ENCODE measurements at places on chromosomes 16 and 17.

DNA sequence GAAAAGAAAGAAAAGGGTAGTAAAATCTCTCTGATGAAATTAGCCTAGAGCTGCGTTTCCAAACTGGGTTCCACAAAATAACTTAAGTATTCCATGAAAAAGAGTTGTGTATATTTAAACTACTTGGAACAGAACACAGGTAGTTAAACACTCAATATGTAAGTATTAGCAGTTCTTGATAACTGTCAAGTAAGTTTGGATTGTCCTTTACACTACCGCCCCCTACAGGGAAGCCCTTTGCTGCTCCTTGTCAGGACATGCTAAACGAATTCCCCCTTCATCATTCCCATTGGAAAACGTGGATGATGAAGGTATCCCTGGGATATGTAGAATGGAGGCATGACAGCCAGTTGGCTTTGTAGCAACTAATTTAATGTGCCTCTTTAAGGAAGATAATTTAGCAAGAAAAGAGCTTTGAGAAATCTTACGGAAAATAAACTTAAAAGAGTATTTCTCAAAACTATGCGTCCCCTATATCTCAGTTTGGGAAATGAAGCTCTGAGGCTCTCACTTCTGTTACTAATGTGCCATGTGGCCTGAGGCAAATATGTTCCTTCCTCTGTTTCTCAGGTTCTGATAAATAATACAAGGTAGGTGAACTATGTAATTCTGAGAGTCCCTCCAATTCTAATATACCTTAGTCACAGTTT, 18.8 kb downstream of the NCBP3 start:
- DNase-seq: peak; percentile 52

DNA sequence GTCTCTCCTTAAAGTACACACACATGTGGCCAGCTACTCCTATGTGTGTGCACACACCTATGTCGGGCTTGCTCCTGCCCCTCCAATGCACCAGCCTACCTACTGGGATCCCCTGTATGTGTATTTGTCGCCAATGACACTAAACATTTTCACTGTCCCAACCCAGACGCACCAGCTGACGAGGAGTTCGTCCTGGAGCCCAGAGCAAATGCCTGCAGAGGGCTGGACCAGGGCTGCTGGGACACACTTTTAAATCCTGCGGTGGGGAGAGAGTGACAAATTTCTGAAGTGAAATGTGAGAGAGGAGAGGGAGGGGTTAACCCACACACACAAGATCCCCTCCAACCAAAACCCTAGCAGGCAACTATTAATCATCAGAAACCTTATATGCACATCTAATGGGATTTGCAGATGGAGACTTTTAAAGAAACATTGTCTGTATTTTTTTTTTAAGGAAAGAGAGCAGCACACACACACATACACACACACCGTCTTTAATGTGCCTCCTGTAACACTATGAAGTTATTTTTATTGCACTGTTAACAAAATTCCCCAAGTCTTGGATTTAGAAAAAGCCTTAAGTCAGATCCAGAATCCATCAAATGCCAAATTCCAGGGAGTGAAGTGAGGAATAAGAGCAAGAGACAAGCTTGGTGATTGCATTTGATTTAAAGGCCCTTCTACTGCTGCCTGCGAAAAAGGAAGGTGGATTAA, at the start of gene MEOX1:
MEOX1 (minus strand) TSS at position 224 of the 714 bp plus-strand sequence. CDS start 388 bp downstream, outside the sequence.
- peak; percentile 15 for DNase-seq

DNA sequence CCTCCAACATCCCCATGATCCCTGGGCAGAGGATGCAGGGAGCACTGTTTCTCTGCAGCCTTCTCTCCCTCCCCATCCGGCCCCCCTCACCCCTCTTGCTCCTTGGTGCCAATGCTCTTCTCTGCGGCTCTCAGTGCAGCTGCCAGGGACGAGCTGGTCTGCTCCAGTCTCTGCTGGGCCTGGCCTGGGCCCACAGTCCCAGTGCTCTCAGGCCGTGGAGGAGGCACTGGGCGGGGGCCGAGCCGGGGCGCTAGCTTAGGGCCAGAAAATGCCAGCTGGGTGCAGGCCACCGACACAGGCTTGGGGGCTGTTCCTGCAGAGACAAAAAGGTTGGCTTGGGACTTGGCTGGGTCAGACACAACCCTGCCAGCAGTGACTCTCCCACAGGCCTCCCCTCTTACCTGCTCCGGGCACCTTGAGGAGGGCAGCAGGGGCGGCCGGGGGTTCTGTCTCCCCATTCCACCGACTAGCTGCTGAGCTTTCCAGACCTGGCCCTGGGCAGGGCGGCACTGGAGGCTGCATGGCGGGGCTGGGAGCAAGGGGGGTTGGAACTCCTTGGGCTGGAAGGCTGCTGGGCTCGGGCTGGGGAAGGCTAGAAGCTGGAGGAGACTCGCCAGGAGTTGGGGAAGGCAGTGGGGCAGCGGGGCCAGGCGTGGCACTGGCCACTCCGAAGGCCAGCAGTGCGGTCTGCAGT, 13.8 kb downstream of the CASKIN2 start:
- DNase-seq: no peak

- no peak for DNase-seq
These were observed 714.3 kb downstream of the WWOX start for GRCh38 chr16:78813661-78814311.

- DNase-seq: no peak
These were observed 8.5 kb downstream of the HS3ST3A1 start for GRCh38 chr17:13593021-13593751.

DNA sequence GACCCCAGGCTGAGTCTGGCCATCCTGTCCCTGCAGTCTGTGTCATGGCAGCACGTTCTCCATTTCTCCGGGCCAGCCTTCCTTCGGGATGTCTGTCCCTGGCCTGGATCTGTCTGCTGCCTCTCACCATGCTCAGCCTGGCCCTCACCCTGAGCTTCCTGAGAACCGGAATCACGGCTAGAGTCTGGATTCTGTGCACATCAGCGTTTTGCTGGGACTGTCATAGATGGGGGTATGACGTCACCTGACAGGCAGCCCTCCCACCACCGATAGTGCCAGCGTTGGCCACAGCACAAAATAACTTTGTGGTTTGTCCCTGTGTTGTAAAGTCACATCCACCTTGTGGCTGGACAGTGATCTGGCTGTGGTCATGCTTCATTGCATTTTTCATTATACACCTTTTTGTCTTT, 59.2 kb downstream of the B9D1 start:
- no peak for DNase-seq

GRCh38 chr16:64282181-64282580, 839.7 kb downstream of the CDH11 start:
- no peak for DNase-seq

DNA sequence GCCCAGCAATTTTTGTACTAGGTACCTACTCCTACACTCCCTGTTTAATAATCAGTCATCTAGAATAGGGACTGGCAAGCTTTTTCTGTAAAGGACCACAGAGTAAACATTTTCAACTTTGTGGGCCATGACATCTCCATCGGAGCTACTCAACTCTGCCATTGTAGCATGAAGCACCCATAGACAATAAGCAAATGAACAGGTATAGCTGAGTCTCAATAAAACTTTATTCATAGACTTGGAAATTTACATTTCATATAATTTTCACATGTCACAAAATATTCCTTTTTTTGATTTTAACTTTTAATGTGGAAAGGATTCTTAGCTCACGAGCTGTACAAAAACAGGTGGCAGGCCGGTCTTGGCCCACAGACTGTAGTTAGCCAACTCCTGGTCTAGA, 345.8 kb downstream of the SOX9 start:
- DNase-seq: no peak

DNA sequence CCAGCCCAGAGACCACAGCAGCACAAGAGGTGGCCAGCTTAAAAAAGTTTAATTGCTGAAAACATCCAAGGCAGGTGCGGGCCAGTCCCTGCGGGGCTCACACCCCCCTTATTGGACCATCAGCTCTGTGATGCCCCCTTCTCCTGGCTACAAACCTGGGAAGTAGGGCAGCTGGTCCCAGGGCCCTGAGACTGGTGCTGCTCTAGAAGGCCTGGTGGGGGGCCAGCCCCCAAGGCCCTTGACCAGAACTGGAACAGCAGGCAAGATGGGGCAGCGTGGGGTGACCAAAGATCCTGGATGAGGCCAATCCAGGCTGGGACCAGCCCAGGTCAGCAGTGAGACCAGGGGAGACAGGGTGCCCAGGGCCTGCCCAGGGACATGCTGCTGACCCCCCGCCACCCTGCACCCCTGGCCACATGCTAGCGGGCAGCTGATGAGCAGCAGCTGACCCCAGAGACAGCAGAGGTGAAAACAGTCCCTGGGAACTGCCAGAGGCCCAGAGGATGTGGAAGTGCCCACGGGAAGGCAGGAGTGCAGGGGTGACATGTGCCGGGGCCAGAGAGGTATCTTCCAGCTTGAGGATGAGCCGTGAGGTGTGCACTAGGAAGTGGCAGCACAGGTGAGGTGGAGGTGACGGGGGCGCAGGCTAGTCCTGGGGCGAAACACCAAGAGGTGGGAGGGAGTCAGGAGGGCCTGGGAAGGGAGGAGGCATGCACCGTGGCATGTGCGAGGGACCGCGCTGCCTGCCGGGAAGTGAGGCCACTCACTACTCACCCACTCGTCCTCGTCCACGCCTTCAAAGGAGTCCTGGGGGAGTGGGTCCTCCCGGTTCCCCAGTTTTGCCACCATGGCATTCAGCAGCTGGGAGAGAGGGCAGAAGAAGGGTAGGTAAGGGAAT, 3.6 kb upstream of the PAM16 start:
- DNase-seq: no peak

GRCh38 chr16:30925632-30925987, 2.2 kb downstream of the FBXL19 start:
- no peak for DNase-seq

- no peak for DNase-seq
These were observed 4.7 kb downstream of the SERPINF1 start for GRCh38 chr17:1766382-1767135.

GRCh38 chr16:85970738-85971137, 71.8 kb downstream of the IRF8 start:
- no peak for DNase-seq

Measured in stimulated activated CD4-positive, alpha-beta T cell treated with anti-CD3 and anti-CD28 coated beads, Interleukin-4, amount 100 ng/mL, for 48 hours (primary cell).